ENCODE measurements at places on chromosomes 11 and 22.

DNA sequence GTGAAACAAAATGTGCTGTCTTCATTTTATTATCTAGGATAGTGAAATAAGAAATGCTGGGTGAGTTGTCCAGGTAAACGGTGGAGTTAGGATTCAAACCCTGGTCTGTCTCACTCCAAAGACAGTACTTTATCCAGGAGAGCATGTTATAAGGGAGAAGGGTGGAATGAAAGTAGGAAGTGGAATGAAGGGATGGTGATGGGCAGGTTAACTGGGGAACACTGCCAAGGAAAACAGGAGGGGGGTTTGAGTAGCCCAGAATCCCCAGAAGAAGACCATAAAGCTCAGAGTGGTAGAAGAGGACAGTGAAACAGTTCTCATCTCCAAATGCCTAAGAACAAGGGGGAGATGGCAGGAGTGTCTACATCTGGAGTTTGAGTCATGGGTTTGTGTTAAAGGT, 169.0 kb downstream of the BARX2 start:
- DNase-seq = no peak

- DNase-seq = no peak
Observed at GRCh38 chr11:82786836-82787235, 53.2 kb upstream of the FAM181B start.

DNA sequence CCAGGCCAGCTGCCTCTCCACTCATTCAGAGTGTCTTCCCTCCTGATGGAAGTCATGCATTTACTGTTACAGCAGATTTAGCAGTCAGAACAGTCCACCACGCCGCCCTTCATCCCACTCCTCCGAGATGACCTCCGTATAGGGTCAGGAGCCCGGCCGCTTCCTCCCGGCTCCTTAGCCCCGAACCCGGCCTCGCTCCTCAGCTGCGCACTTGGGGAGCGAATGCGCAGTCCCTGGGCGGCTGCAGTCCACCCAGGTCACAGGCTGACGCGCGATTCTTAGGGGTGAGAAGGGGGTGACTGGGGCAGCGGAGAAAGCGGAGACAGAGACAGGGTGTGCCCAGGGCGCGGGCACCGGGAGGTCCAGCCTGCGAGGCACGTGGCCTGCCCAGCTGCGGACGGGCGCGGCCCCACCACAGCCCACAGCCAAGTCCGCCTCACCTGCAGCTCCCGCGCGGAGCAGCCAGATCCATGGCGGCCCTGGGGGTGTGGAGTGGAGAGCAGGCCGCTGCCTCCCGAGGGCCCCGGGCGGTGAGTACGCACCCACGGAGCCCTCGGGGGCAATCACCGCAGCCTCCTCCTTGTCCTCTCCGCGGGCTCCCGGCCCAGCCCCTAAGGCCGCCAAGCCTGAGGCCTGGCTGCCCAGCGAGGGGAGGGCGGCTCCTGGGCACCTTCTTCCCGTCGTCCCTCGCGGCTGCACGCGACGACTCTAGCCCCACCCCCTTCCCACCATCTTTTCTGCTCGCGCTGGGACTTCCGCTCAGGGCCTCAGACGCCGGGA, 286.6 kb downstream of the BRD1 start:
- DNase-seq = no peak

DNA sequence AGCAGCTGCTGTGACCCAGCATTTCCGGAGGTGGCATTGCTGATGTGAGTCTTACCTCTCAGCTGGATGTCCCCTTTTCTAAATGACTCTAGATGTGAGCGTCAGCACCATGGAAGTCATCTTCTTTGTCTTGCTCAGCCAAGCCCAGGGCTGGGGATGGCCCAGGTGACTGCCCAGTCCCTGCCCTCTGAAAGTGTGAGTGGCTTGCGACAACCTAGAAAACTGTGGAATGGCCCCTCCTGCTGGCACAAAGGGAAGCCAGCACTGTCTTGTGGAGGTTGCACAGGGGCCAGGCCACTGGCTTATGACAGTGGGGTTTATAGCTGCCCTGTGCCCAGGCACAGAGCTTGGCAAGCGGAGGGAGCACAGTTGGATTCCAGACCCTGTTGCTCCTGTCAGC, 6.2 kb downstream of the TUB start:
- no peak for DNase-seq

GRCh38 chr11:134577751-134578395, 165.8 kb upstream of the B3GAT1 start:
- no peak for DNase-seq

GRCh38 chr11:87726506-87726905, 448.7 kb downstream of the RAB38 start:
- no peak for DNase-seq

- DNase-seq = no peak
Observed at GRCh38 chr11:96123301-96123700, 199.4 kb upstream of the MTMR2 start.

DNA sequence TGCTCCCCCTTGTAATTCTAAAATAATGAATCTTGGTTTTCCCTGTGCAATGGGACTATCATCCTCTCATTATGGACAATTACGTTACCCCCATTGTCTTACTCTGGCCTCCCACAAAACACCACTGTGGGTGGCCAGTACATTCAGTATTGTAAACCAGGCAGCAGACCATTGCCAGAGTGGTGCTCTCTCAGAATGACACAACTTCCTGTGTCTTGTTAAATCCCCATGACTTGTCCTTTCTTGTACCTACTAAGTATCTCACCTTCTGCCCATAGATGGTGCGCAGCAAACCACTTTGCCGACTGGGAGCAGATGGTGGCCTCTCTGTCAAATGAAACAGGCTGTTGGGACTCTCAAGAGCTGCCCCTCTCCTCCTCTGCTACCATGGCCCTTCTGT, 287.1 kb upstream of the RAG2 start:
- no peak for DNase-seq

GRCh38 chr11:131370090-131370751, at the start of gene NTM:
Gene NTM, plus strand, starts transcription at chr11:131370615.
- DNase-seq = no peak

GRCh38 chr22:24331468-24332440, 61.1 kb downstream of the SPECC1L start:
- DNase-seq = no peak

DNA sequence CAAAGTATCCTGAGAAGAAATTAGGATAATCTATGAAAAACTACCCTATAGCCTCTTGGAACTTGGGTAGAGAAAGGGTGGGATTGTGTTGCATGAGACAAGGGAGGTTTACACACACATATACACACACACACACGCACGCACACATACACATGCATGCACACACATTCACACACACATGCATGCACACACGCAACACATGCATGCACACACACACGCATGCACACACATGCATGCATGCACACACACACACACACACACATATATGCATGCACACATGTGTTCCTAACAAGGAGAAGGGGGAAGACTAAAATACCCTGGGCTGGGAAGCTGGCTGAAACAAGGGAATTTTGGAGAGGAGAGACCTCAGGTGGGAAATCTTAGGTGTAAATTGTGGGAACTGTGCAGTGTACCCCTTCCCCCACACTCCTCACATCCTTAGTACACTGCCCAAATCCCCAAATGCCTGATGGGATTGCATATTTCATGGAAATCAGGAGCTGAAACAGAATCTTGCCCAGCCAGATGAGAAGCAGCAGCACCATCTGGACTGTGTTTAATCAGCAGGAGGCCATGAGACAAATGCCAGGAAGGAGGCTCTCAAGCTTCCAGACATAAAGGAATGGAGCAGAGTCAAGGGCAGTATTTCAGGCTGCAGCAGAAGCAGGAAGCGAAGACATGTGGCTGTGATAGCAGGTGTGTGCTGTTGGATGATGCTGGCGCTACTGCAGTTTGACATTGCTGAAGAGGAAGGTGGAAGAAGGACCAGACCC, 14.6 kb upstream of the POLD3 start:
- DNase-seq = no peak

DNA sequence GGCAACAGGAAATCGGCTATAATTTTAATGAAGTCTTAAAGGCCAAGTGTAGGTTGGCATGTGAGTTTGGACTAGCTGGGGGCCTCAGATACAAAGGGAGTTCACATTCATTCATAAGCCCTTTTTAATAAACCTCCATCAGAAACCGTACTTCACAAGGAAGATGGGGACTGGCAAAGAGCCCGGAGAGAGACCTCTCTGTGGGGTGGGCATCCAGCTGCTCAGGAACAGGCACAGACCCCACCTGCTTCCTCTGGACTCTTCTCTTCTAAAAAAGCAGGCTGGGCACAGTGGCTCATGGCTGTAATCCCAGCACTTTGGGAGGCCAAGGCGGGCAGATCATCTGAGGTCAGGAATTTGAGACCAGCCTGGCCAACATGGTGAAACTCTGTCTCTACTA, 3.9 kb upstream of the ARFGAP3 start:
- no peak for DNase-seq

DNA sequence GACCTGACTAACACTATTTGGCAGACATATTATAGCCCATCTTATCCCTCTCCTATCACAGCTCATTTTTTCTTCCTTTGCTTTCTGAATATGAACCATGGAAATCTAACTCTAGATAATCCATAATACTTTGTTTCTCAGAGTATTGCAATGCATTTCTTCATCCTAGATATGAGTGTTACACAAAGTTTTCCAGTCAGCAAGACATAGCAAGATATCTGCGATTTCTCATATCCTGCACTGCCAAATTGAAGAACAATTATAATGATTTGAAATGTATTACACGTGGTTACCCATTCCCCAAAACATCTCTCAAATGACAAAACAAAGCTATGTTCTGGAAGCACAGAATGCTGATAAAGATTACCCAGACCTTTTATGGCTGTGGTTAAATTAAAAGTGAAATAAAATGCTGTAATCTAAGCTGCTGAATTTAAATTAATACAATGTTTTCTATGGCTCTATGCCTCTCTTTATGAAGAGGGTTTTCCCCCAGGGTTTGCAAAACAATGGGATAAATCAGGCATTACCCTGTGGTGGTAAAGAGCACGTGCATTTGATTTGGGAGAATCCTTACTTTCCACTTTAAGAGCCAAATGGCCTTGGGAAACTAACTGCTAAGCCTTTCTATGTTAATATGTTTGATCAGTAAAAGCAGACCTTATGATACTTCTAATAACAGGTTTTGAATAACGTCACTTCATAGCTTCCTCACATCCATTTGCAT, 1291.0 kb upstream of the CNTN5 start:
- DNase-seq = no peak

GRCh38 chr11:66328031-66328301, 8.3 kb downstream of the RIN1 start:
- DNase-seq = no peak

DNA sequence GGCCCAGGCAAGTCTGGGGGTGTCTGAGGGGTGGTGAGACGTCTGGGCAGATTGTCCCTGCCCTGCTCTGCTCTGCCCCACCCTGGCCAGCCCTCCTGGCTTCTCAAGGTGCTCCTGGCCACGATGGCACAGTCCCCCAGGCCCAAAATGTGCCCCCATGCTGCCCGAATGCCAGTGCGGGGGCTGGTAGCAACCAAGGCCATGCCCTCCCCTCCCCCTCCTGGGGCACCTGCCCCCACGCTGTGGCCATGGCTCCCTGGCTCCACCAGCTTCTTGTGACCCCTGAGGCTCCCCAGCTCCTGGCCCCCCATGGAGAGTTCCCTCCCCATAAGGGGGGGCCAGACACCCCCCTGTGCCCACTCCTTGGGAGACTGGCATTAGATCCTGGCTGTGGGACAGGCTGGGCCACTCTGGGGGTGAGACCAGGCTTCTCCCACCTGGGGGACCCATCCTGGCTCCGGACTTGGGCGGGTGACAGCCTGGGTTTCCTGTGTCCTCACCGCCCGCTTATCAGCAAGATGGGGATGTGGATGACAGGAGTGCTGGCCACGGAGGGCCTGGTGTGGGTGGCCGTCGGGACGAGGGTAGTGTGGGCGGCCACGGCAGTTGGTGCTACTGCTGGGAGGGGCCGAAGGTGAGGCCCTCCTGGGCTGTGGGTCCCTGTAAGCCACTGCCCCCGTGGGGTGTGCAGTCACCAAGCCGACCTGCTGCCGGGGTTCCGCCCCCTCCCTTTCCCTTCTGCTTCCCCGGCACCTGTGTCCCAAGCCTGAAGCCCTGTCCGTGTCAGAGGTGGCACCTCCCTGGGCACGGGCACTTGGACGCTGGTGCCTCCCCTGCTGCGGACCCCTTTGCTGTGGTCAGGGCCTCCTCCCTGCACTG, 15.9 kb upstream of the MUC6 start:
- no peak for DNase-seq

DNA sequence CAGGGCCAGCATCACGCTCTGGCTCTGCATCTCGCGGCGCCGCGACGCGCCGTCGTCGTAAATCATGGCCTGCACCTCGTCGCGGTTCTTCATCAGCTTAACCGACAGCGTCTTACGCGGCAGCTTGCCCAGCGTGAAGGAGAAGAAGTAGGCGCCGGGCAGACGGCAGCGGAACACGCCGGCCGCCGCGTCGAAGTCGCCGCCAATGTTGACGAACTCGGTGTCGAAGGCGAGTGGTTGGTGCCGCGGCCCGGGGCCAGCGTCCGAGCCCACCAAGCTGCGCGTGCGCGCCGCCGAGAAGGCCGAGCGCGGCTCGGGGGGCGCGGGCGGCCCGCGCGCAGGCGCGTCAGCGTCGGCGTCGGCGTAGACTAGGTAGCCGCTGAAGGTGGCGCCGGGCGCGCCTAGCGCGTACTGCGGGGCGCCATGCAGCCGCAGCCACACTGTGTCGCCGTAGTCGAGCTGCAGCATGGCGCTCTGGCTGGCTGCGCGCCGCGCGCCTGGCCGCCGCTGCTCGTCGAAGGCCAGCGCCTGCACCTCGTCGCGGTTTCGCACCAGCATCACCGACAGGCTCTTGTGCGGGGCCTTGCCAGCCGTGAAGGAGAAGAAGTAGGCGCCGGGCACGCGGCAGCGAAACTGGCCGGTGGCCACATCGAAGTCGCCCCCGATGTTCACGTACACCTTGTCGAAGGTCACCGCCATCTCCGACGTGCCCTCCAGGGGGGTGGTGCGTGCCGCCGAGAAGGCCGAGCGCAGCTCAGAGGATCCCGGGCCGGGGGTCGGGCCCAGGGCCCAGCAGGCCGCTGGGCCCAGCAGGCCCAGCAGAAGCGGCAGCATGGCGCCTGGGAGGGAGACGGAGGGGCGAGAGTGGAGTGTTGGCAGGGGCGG, 3.7 kb downstream of the FAM180B start:
- no peak for DNase-seq

DNA sequence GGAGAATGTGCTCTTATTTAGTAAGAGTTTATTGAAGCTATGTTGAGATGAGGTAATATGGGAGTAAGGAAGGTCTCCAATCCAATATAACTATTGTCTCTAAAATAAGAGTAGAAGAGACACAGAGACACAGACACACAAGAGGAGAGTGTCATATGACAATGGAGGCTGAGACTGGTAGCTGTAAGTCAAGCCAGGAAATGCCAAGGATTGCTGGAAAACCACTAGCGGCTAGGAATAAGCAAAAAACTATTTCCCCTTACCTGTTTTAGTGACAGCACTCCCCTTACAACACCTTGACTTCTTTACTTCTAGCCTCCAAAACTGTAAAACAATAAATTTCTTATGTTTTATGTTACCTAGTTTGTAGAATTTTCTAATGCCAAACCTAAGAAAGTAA, 1652.8 kb downstream of the LRRC4C start:
- no peak for DNase-seq

Measured in activated CD4-positive, alpha-beta T cell treated with anti-CD3 and anti-CD28 coated beads, Interleukin-2, Interleukin-4, amounts not matched to agents 100 ng/mL and 50 ng/mL, durations not matched to agents 16 hours and 8 hours (primary cell).